EL (cell line): ENCODE measurements at places on chromosomes 5 and 9.

- DNase-seq = no peak
These were observed 260.5 kb downstream of the CDK5RAP2 start for GRCh38 chr9:120319452-120319851.

GRCh38 chr9:93830012-93830596, 125.1 kb downstream of the BARX1 start:
- no peak for DNase-seq

DNA sequence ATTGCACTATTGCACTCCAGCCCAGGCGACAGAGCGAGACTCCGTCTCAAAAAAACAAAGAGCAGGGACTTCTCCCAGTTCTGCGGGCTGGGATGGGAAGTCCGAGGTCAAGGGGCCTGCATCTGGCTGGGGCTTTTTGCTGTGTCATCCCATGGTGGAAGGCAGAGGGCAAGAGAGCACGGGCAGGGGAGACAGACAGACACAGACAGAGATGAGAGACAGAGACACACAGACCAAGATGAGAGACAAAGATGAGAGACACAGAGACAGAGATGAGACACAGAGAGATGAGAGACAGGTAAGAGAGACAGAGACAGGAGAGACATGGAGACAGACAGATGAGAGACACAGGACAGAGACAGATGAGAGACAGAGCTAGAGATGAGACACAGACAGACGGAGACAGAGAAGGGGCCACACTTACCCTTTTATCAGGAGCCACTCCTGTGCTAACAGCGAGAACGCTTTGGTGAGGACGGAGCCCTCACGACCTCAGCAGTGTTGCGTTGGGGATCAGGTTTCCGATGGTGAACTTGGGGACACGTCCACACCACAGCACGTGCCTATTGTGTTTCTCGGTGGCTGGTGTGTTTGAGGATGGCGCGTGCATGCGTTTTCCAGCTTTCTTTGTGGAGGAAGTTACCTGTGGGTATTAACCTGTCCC, 8.9 kb upstream of the TOR4A start:
- no peak for DNase-seq

DNA sequence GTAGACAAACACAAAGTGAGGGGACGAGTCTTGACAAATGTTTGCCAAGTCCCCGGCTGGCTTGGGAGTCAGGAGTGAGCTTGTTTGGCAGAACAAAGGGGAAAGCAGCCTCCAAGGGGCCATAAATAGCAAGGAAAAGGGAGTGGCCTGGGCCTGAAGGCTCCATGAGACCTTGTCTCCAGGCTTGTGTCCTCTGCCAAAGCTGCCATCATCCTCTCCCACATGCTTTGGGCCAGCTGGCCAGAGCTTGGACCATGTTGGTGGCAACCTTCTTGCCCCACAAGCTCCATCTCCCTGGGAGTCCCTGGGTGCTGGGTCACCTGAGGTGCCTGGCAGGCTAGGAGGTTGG, 13.3 kb upstream of the PITX1 start:
- no peak for DNase-seq

- no peak for DNase-seq
These were observed 109.5 kb downstream of the C9orf50 start for GRCh38 chr9:129511285-129511900.

- DNase-seq = no peak
These were observed 65.0 kb downstream of the RMI1 start for GRCh38 chr9:84045481-84046097.

DNA sequence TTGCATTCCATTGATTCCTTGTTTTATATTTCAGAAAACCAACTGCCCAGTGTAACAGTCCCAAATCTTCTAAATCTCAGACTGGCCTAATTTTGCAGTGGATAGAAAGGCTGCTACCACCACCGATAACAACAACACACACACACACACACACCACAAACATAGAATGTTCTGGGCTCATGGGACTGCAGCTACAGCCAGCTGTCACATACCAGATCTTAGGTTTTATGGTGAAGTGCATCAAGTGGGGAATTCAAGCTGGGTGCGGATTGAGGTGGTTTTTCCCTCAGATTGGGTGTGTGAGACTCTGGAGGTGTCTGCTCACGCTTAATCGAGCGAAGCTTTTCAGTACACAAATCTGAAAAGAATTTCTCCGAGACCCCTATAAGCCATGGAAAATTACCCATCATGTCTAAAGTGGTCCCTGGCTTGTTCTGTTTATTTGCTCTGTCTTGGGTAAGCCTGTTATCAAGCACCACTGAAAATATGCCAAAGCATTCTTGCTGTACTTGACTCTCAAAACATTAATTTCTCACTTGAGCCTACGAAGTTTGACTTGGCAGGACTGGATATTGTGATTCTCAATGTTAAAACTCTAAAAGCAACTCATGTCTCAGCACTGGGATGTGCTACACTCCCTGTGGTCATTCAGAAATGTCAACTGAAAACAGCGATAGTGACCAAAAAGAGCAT, 71.1 kb downstream of the ALDH7A1 start:
- no peak for DNase-seq

- peak; percentile 21 for DNase-seq
These were observed 60.7 kb downstream of the PARP8 start for GRCh38 chr5:50727149-50727496.

- no peak for DNase-seq
These were observed 996.3 kb downstream of the TAF11L14 start for GRCh38 chr5:18630458-18631045.
